ENCODE measurements at places on chromosomes 11 and 22.
A peak's percentile ranks its signal among the peaks of the same experiment; 100 is the strongest.

GRCh38 chr11:79243422-79244210 lies 197.2 kb downstream of the TENM4 start:
- no peak for DNase-seq

GRCh38 chr11:59770319-59770718 lies 15.1 kb downstream of the STX3 start:
- DNase-seq, result no peak

GRCh38 chr11:17275400-17276235 lies 921 bp upstream of the NUCB2 start:
- no peak for DNase-seq

GRCh38 chr11:61747192-61747966 lies 5.1 kb upstream of the MYRF start:
- peak; percentile 78 for DNase-seq

- DNase-seq, result no peak
Observed at GRCh38 chr11:29159552-29160465, 857.0 kb downstream of the KCNA4 start.

DNA sequence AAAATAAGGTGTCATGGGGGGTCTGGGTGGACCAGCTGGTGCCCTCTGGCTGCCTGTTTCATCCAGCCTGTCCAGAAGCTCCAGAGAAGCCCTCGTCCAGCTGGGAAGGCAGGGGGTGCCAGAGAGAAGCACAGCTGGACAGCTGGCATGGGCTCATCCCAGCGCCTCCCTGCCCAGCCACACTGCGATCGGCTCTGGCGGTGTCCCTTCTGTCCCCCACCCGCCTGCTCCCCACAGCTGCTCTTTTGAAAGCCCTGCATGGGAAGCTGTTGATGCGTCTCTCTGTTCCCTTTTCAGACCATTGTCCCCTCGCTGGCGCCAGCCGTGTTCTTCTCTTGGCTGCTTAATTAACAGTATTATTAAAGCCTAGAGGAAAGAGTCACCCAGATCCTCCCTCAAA lies 86.5 kb downstream of the MN1 start:
- DNase-seq, result no peak
